Adipose tissue (tissue), 3 donors: ENCODE measurements at places on chromosomes 3 and 15. TPM values are rescaled to one million over a fixed set of nuclear protein-coding genes. Genes with fewer than 3 reads are reported as not detected.

CILP gene
- polyA plus RNA-seq = 20.0 TPM

C3orf22 gene
- not detected for polyA plus RNA-seq

PLA2G4D gene
- 0.34 TPM for polyA plus RNA-seq

NRROS gene
- 1.1 TPM for polyA plus RNA-seq

TMCO5A gene
- polyA plus RNA-seq = 0.15 TPM

SLC22A14 gene
- polyA plus RNA-seq = 0.07 TPM

SLC2A2 gene
- polyA plus RNA-seq = not detected

WDR48 gene
- polyA plus RNA-seq = 11.3 TPM

MAGEF1 gene
- polyA plus RNA-seq = 18.1 TPM

ACTRT3 gene
- 2.0 TPM for polyA plus RNA-seq

FAM131A gene
- polyA plus RNA-seq = 7.6 TPM

MYRIP gene
- 2.7 TPM for polyA plus RNA-seq

GOLGA8T gene
- polyA plus RNA-seq = 0.18 TPM
